ENCODE measurements at places on chromosomes 1 and 21.

DNA sequence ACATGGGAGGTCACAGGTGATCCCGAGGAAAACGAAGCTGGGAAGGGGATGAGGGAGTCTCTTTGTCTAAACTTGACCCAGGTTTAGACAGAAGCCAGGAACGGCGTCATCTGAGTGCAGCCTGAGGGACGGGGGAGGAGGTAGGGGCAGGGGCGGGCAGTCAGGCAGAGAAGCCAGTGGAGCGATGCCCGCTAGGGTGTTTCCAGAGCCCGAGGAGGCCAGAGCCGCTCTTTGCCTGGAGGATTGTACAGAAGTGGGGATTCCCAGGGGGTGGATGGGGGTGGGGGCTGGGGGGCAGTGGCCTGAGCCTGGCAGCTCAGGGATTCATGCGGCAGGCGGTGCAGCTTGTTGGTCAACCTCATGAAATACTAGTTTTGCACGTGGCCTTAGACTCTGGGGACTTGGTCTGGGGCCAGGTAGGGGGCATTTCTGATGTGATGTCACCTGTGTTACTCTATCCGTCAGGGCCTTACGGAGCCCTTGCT is 58.4 kb downstream of the VPS26C start:
- no peak for DNase-seq

DNA sequence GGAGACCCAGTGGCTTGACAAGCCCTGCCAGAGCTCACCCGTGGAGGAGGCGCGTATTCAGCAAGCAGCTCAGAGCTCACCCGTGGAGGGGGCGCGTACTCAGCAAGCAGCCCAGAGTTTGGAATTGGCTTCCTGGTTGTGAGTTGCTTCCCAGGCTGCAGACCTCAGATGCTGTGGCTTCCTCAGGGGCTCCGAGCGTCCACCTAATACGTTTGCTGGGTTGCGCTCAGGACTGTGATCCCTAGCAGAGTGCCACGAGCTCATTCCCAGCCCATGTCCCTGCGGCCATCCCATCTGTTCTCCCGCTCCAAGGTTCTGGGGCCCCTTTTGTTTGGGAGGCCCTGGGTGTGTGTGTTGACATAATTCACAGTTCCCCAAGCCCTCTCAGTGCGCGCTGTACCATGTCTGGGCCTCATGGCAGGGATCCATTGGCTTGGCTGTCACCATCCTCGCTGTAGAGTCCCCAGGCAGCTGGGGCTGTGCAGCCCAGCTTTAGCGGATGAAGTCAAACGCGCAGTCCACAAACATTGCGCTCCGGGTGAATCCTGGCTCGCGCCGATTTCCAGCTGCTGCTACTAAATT is 3.6 kb downstream of the AJAP1 start:
- no peak for DNase-seq

GRCh38 chr1:171140401-171140800 is 44.7 kb upstream of the FMO2 start:
- no peak for DNase-seq

DNA sequence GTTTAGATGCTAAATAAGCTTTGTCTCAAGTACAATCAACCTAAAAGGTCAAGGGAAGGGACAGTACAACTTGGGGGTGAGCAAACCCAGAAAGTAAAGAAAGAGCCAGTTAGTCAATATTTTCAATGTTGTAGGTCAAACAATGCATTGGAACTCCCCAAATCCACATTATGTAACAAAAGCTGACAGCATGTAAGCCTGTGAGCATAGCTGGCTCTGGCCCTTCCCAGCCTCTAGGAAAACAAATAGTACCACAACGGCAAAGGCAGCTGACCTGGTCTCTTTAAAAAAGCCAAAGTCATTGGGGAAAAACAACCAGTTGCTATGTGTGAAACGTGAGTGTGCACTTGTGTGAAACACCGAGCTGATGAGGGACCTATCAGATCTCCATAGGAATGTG is 3.4 kb downstream of the CBR1 start:
- no peak for DNase-seq

DNA sequence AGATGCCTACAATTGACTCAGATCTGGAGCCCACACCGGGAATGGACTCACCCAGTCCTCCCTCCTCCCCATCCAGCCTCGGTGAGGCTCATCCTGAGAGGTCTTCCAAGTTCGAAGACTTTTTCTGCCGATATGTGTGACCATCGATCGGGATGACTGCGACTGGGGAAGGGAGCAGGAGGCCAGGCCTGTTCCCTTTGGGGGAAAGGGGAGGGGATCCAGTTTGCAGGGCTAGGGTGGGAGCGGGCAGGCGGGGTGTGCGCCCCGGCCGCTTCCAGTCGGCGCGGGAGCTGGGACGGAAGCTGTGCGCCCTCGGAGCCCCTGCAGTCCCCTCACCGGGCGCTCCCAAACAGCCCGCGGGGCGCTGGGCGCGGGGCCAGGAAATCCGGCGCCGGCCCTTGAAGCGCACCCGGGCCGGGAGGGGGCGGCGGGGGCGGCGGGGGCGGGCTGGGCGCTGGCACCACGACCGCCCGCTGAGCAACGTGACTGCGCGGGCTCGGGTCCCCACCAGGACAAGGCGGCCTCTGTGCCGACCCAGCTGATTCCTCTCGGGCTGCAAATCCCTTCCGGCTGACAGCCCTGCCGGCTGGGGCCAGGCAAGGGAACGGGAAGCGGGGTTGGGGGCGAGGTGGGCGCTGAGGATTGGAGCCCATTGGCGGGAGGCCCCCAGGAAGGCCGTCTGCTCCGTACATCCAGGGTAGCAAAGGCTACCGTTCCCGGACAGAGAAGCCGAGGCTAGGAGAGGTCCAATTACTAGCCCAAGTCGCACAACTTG is 103.9 kb downstream of the EBNA1BP2 start:
- DNase-seq = no peak

DNA sequence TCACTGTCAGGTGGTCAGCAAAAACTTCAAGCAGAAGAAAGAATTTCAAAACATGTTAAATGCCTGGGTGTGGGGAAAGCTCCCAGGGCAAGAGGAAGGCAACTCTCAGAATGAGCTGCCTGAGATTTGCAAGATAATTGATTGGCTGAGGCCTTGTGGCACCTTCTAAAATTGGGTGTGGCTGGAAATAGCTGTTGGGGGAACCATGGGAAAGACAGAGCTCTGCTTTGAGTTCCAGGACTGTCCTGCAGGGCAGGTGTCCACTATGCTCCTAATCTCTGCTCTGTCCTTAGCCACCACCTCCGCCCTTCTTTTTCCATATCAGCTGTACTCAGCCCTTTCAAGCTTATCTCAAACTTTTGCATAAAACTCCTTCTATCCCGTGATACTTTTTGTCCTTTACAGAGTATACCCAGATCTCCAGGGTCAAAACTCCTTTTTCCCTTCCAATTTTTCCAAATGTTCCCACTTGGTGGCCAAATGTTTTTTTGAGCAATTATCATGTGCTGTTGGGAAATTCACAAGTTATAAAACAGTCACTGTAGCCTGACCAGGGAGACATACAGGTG is 23.8 kb upstream of the PPP2R5A start:
- DNase-seq = no peak

DNA sequence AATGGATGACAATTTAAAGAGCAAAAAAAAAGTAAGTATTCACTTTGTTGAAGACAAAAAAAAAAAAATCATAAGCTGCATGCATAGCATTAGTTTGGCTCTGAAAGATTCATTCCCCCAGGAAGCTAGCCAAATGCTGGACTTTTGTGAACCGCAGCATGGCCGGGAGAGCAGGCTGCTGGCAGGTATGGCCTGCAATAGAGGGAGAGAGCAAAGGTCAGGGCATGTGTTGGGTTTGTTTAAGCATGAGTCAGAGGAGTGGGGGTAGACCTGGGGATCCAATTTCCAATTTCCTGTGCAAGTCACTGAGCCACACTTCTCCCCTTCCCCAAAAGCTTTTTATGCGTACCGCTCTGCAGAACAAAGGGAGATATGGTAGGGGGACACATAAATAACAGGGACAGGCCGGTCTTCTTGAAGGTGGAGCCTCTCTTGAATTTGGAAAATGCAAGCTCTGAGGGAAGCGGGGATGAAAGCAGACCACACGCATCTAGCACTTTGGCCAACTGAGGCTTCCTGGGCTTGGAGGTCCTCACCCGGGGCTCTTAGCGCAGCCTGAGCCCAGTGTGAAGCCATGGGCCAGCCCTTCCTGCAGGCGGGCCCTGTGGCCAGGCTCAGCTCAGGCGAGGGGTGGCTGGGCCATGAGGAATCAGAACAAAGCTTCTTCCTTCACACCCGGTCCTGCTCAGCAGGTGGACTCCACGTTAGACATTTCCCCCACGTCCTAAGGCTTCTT is 171.1 kb downstream of the TOMM20 start:
- DNase-seq = peak; percentile 45

DNA sequence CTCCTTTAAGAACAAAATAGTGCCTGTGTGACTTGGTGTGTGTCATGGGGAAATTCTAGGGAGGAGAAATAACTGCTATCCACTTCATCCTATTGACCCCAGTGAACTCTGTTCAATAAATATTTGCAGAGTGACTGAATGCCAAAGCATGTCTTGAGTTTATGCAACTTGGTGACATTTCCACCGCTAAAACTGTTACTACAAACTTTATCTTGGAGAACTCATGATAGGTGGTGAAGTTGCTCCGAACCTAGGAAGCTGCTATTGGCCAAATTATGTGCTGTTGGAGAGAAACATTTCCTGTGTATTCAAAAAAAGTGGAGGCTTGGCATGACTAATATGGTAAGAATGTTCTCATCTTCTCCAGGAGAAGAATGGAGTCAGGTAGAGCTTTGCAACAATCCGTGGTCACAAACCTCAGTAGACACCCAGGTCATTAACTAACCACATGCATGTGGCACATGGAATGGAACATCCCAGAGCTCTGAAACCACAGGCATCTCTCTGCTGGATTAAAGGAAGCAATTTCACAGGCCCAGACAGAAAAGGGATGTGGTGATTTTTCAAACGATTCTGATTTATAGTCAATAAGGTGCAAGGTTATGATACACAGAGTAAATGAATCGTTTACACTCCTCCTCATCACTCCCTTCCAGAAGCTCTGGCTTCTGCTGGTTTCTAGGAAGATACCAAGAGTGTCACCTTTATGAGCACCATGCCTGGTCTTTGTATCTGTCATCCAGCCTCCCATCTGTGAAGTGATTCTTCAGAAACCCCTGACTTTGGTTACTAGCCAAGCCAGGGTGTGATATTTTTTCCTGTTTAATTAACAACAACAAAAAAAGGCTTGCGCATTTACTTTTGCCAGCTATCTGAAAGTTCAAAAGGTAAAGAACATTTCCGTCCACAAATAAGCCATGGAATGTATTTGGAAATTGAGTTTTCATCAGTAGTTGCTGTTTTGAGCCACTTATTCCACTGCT is 361.1 kb downstream of the TGFB2 start:
- DNase-seq = no peak

GRCh38 chr1:107464827-107465226 is 324.0 kb downstream of the NTNG1 start:
- DNase-seq = no peak

- no peak for DNase-seq
These were observed 97.9 kb downstream of the DISP1 start for GRCh38 chr1:222912730-222913129.

GRCh38 chr1:10078494-10078893 is 45.7 kb downstream of the UBE4B start:
- DNase-seq = no peak

DNA sequence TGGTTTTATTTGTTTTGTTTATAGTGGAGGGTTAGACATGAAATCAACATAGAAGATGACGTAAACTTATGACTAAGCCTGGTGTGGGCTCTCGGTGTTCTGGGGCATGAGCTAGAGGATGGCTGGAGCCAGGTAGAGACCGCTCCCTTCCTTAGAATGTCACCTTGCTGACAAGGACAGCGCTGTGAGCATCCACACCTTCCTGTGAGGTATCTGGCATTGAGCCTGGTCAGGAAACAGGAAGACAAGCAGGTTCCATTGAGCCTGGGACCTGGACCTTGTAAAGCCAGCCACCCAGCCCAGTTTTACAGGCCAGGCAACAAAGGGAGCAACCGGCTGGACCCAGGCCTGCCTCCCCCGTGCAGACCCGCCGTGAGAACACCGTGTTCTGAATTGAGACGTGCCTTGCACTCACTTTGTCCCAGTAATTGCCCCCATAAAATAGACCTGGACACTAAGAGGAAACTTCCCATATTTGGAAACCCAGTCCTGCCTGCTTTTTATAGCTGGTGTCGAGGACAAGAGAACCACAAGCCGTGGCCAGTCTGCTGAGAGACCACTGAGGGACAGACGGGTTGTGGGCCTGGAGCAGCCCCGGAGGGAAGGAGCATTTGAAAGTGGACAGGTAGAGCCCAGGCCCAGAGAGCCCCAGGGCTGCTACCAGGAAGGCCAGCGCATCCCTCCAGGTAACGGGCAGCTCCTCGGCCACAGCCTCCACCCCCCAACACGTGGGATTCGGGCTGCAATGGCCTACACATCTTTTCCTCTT is 78.0 kb downstream of the PDE9A start:
- DNase-seq = no peak

DNA sequence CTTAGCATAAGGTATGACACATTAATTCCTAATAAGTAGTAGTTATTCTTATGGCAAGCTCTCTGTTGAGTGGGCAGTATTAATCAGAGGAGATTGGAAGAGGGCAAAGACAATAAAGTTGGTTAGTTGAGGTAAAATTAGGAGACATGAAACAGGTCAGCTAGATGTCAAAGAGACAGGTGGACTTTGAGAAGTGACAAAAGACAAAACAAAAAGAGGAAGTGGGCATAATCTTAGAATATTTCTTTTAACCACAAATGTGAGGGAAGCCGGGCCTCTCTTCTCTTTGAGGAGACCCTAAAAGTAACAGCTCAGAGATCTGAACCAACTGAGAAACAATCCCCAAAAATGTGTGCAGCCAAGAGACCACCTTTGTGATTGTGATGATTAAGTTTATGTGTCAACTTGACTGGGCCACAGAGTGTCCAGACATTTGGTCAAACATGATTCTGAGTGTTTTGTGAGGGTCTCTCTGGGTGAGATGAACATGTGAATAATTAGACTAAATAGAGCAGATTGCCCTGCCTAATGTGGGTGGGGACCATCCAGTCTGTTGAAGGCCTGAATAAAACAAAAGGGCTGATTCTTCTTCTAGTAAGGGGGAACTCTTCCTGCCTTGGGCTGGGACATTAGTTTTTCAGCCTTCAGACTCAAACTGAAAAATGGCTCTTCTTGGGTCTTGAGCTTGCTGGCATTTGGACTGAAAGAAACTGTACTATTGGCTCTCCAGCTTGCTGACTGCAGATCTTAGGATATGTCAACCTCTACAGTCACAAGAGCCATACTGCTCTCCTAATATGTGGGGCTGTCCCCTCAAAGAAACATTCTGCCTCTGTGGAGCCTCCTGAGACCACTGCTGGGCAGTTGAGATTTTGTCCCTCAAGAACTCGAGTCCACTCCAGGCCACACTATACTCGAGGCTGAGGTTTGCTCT is 40.0 kb downstream of the FCRL5 start:
- no peak for DNase-seq

DNA sequence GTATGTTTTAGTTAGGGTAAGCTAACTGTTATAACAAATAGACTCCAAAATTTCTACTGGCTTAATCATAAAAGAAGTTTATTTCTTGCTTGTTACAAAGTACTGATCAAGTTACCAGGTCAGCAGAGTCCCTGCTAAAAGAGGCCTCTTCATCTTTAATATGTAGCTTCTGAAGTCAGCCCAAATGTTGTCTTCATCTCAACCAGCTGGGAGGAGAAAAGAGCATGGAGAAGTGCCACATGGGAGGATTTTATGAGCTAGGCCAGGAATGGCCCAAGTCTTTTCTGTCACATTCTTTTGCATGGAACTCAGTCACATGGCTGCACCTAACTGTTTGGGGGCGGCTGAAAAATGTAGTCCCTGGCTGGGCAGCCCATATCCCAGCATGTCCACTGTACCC is 63.2 kb upstream of the APOBEC4 start:
- DNase-seq = no peak

- no peak for DNase-seq
These were observed 30.6 kb upstream of the JUN start for GRCh38 chr1:58814251-58815068.

GRCh38 chr1:93447481-93448291 is at the start of gene FNBP1L:
TSS of gene FNBP1L (plus strand) at chr1:93448118. CDS start at chr1:93448282, 164 bp downstream.
- DNase-seq = peak; percentile 58
